ENCODE measurements at places on chromosomes 3 and 15. TPM values are rescaled to one million over a fixed set of nuclear protein-coding genes. Genes with fewer than 3 reads are reported as not detected.

The MME gene
- total RNA-seq, result 0.69 TPM

The NBEAL2 gene
- total RNA-seq, result 163 TPM

The HYAL2 gene
- total RNA-seq, result 1.2 TPM

The PRSS50 gene
- not detected for total RNA-seq

- H3K36me3 ChIP-seq, result no peaks in the 10 kb centered on the region
- H3K4me1 ChIP-seq, result no peaks in the 10 kb centered on the region
- no peak for DNase-seq
- no peaks in the 10 kb centered on the region for H3K27me3 ChIP-seq
Observed at GRCh38 chr3:196842567-196843434, 24.9 kb upstream of the SENP5 start.

DNA sequence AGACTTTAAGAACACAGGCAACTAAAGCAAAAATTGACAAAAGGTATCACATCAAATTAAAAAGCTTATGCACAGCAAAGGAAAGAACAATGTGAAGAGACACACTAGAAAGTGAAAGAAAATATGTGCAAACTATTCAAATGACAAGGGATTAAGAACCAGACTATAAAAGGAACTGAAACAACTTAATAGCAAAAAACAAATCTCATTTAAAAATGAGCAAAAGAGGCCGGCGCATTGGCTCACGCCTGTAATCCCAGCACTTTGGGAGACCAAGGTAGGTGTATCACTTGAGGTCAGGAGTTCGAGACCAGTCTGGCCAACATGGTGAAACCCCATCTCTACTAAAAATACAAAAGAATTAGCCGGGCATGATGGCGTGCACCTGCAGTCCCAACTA lies 14.4 kb downstream of the NGLY1 start:
- H3K36me3 ChIP-seq, result peaks cover 22% of the 10 kb centered on the region
- H3K27me3 ChIP-seq, result no peaks in the 10 kb centered on the region
- H3K4me1 ChIP-seq, result peaks cover 6% of the 10 kb centered on the region
- H3K27ac ChIP-seq, result no peak overlapping the region
- H3K4me3 ChIP-seq, result no peak overlapping the region

DNA sequence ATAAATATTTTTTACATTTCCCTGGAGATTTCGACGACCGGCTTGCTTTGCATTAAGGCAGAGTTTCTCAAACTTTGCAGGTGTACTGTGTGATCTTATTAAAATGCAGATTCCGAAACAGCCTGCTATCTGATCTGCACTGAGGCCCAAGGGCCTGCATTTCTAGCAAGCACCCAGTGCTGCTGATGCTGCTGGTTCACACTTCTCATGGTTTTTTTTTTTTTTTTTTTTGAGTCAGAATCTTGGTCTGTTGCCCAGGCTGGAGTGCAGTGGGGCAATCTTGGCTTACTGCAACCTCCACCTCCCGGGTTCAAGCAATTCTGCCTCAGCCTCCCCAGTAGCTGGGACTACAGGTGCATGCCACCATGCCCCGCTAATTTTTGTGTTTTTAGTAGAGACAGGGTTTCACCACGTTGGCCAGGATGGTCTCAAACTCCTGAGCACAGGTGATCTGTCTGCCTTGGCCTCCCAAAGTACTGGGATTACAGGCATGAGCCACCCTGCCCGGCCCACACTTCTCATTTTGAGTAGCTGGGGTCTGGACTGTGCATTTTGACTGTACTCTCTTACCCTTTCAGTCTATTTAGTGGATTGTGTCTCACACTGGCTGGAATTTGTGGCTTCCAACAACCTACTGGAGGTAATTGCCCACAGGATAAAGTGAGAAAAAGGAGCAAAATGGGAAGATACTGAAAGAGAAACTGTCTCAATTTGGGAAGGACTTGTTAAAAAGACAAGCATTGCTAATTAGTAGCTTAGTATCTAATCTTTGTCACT lies 94.1 kb downstream of the ITPR1 start:
- peaks cover 38% of the 10 kb centered on the region for H3K4me1 ChIP-seq
- H3K27me3 ChIP-seq, result no peaks in the 10 kb centered on the region
- no peak overlapping the region for H3K4me3 ChIP-seq
- H3K36me3 ChIP-seq, result no peaks in the 10 kb centered on the region
- H3K27ac ChIP-seq, result no peak overlapping the region
- DNase-seq, result no peak

GRCh38 chr3:8455526-8456411 lies 45.9 kb upstream of the LMCD1 start:
- H3K27ac ChIP-seq, result no peak overlapping the region
- H3K27me3 ChIP-seq, result no peaks in the 10 kb centered on the region
- no peaks in the 10 kb centered on the region for H3K36me3 ChIP-seq
- no peak overlapping the region for H3K4me3 ChIP-seq
- DNase-seq, result no peak
- H3K4me1 ChIP-seq, result no peaks in the 10 kb centered on the region

- DNase-seq, result no peak
- H3K36me3 ChIP-seq, result no peaks in the 10 kb centered on the region
- H3K4me1 ChIP-seq, result no peaks in the 10 kb centered on the region
- no peak overlapping the region for H3K27ac ChIP-seq
Observed at GRCh38 chr3:18121020-18121419, 304.1 kb downstream of the SATB1 start.

DNA sequence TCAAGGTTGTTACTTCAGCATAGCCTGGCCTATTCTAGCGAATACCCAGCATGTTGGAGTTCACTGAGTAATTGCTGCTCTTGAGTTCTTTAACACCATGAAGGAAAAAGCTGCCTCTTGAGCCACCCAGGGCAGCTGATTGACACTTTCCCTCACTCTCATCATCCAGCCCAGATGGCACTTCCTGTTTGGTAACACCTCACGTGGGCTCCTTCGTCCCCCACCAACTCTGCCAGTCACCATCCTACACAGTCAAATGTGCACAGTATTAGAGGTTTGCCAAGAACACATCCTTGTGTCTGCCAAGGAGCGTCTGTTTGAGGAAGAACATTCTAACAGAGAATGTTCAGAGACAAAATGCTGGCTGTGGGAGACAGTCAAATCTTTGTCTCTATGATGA lies 266.3 kb downstream of the RPLP1 start:
- no peak overlapping the region for H3K4me3 ChIP-seq
- H3K27me3 ChIP-seq, result no peaks in the 10 kb centered on the region
- H3K27ac ChIP-seq, result peak overlapping the region; percentile 4
- peak; percentile 12 for DNase-seq
- peaks cover 69% of the 10 kb centered on the region for H3K4me1 ChIP-seq

GRCh38 chr3:126847061-126847460 lies 135.9 kb upstream of the PLXNA1 start:
- no peak overlapping the region for H3K27ac ChIP-seq
- no peak overlapping the region for H3K4me3 ChIP-seq
- H3K27me3 ChIP-seq, result no peaks in the 10 kb centered on the region
- no peaks in the 10 kb centered on the region for H3K36me3 ChIP-seq

DNA sequence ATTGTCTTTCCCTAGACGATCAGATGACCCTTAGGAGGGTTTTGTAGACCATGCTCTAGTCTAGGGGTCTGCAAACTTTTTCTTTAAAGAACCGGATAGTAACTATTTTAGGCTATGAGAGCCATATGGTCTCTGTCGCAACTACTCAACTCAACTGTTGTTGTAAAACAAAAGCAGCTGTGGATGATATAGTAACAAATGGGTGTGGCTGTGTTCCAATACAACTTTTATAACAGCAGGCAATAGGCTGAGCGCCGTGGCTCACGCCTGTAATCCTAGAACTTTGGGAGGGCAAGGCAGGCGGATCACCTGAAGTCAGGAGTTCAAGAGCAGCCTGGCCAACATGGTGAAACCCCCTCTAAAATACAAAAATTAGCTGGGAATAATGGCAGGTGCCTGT lies 6.1 kb upstream of the CMTM6 start:
- H3K27ac ChIP-seq, result no peak overlapping the region
- H3K4me1 ChIP-seq, result no peaks in the 10 kb centered on the region
- H3K27me3 ChIP-seq, result no peaks in the 10 kb centered on the region
- DNase-seq, result no peak
- H3K36me3 ChIP-seq, result no peaks in the 10 kb centered on the region

DNA sequence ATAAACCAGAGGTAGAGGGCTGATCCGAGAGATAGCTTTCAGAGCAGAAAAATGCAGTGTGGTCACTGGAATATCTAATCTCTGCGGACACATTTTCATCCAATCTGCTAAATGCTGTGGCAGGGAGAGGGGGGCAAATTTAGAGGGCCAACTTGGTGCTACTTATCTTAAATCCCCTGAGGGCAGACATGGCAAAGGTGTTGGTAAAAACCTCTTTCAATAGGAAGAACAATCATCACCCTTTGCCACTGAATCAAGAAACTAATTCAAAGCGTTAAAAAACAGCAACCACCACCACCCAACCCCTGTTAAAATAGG lies 152.9 kb downstream of the MECOM start:
- H3K27ac ChIP-seq, result no peak overlapping the region
- no peaks in the 10 kb centered on the region for H3K27me3 ChIP-seq
- no peaks in the 10 kb centered on the region for H3K36me3 ChIP-seq
